ENCODE measurements at places on chromosomes 3 and 15.
A peak's percentile ranks its signal among the peaks of the same experiment; 100 is the strongest.

DNA sequence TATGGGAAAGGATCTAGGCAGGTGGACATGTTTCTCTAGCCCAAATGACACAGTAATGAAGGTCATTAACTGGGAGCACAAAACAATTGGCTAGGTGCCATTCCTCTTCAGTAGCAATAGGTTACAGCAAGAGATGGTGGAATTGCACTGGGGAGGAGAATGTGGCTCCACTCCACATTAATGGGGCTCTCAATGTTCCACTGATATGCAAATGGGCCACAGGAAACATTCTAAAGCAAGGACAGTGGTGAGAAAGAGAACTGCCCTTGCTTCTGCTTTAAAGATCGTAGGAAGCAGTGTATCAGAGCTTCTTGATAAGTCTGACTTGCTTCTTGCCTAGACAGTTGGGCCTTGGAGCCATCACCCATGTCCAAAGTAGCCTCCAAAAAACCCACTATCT is 271.4 kb upstream of the PPP2R3A start:
- no peak for ATAC-seq

DNA sequence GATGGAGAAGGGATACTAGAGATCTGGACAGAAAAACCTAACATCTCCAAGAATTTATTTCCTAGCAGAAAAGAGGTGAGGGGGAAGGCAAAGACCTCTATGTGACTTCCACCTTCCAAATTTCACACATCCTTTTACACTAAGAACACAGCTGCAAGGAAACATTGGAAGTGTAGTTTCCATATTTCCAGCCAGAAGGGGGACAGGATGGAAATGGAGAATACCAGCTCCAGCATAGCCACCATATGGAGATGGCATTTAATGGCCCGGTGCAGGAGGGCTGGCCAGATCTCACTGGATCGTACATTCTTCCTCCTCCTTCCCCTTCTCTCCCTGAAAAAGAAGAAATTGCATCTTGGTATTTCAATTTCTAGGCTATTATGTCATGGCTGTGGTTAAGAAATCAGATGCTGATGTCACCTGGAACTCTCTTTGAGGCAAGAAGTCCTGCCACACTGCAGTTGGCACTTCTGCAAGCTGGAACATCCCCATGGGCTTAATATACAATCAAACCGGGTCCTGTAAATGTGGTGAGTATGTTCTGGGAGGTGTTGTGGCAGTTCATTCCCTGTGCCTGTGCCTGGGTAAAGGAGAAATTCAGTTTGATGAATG is 36.9 kb upstream of the TF start:
- no peak for ATAC-seq

GRCh38 chr3:50486219-50486888 is 17.1 kb downstream of the CACNA2D2 start:
- no peak for ATAC-seq

DNA sequence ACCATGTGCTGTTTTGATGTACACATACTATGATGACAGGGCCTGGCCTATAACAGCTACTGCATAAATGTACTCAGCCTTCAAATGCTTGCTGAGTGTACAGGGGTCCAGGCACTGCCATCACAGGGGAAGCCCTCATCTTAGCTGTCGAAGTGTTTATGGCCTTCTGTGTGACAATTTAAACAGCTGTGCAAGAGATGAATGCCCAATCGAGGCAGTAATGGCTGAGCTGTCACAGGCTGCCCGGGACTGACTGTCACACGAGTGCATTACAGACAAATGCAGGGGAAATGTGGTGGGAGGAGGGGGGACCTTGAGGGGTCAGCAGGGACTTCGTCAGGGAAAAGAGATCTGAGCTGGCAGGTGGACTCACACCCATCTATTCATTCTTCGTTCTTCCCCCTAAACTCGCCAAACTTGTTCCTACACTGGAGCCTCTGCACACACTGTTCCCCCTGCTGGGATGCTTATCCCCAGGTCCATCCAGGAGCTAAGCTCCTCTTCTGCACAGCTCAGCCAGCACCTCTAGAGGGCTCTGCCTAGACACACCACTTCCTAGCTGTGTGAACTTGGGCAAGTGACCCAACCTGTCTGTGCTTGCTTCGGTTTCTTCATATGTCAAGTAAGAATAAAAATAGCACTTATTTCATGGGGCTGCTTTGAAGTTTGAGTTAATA is 156.2 kb upstream of the IQSEC1 start:
- ATAC-seq, result peak; percentile 90

DNA sequence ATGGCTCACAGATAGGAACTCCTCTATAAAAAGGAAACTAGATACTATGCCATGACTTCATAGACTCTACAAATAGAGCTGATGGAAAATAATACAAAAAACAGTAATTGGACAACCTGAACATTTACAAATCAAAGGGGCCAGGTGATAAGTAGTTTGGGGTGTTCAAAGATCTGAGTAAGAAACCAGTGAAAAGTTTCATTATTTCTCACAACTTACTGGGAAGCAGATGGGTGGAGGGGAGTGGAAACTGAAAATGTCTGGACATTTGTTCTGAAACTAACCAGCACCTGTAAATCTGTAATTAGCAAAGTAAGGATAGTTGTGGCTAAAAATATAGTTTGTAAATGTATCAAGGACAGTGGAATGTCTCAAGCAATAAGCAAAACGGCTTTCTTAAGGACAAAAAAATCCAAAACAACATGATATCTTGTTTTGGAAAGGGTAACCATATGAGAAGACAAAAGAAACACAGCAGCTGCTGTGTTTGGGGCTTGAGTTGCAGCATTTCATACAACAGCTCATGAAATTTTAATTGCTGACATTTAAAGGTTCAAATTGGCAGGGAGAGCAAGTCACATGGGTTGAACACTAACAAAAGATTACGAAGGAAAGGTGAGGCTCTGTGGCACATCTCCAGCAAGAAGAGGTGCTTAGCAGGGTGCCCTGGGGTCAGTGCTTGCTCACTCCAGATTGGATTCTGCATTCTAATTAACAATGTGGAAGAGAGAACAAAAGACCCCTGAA is 26.8 kb upstream of the THBS1 start:
- ATAC-seq, result peak; percentile 73

DNA sequence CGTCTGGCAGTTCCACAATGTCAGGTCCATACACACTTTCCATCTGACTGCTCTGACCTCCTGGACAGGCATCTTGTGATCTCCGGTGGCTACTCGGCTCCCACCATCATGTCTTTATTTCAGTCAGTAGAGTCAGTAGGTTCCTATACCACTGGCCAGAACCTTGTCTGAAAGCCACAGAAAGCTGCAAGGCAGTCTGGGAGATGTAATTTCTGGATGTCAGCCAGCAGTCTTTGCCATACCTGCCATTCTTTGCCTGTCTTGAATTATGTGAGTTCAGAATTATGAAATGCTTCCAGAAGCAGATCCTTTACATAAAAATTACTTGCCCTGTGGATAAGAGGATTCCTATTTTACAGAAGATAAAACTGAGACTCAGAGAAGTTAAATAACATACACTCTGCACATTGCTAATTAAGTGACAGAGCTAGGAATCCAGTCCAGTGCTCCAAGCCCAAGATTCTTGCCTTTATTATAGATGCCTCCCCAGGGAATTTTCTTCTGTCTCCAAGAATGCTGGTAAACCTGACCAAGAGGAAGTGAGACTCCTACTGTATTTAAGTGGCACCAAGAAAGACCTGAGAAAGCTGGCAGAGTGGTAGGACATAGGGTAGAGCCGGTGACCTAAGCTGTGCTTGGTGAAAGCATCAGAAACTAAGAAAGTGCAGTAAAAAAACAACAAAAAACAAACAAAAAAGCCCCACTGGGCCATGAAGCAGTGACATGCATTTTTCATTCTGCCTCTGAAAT is 75.6 kb downstream of the IQCH start:
- no peak for ATAC-seq

DNA sequence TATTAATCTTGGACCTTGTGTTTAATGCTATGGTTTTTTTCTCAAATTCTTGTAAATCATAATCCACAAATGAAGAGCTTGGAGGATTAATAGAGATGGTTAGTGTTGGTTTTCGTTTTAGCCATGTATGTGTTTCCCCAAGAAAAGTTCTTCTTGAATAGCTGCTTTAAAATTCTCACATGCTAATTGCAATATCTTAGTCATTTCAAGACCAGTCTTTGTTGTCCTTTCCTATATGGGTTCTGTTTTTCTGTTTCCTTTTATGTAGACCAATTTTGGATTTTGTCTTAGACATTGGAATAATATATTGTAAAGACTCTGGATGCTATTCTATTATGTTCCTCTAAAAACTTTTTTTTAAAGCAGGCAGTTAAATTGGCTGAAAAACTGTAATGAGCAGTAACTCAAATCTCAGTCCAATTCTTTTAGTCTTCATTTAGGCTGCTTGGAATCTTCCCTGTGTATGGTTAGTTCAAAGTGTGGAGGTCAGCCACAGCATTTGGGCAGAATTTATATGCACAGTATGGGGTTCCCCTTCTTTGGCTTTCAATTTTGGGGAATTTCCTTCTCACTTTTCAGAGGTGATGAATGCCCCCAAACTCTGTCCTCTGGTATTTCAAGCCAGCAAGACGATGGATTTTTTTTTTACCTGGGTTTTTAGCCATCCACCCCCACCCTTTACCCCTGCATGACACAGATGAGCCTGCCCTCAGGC is 39.1 kb upstream of the DNAJC13 start:
- no peak for ATAC-seq

GRCh38 chr3:71583566-71584393 is at the start of gene FOXP1:
Gene FOXP1, minus strand, starts transcription at chr3:71583728. Its CDS starts 385,347 bp downstream, at chr3:71198381.
- peak; percentile 84 for ATAC-seq

GRCh38 chr15:57547243-57547755 is 44.4 kb upstream of the MYZAP start:
- no peak for ATAC-seq

DNA sequence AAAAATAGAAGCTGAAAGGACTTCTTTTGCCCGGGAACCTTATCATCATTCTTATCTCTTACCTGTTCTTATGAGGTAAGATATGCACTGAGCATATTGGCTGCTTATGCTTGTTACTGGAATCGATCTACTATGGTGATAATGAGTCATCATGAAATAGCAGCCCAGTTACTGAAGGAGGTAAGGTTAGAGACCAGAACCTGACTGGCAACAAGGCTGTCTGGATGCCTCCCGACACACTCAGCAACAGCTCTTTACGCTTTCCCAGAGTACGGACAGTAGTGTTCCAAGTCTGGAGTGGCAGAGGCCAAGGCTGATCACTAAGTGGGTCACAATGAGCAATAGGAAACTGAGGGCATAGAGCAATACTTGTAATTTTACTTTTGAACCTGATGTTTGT is 314.1 kb downstream of the NLGN1 start:
- ATAC-seq, result no peak

DNA sequence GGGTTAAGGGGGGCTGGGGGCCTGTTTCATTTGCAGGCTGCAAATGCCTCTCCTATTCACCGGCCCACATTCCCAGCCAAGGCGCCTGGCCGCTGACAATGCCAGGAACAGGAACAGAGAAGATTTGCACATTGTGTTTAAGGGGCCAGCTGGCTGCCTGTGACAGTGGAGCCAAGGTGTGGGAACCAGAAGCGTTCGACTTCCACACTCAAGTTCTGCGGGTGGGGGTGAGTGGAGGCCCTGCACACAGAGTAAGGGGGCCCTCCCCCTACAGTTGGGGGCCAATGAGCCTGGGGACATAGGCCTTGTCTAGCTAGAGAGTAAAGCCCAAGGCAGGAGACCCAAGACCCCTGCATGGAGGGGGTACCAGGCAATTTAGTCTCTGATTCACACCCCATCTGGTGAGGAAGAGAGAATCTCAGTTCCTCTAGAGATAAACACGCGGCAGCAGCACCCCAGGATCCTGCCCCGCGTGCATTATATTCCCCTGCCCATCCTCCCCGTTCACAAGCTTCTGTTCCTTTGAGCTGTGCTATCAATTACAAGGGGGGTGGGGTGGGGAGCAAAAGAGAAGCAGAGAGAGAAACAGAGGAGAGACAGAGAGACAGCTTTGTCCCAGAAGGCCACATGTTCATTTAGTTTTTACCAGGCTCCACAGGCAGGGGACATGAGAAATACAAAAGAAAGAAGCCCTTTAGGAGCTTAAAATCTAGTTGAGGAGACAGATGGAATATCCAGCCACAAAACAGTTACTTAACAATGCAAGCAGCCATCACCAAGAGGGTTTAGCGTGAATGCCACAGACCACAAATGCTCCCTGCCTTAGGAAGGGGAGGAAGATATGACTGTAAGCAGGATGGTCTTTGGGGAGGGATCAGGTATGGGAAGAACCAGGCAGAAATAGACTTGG is 9.2 kb downstream of the IGDCC3 start:
- ATAC-seq, result no peak

GRCh38 chr3:71262364-71263265 is 320.9 kb downstream of the FOXP1 start:
- ATAC-seq, result no peak

DNA sequence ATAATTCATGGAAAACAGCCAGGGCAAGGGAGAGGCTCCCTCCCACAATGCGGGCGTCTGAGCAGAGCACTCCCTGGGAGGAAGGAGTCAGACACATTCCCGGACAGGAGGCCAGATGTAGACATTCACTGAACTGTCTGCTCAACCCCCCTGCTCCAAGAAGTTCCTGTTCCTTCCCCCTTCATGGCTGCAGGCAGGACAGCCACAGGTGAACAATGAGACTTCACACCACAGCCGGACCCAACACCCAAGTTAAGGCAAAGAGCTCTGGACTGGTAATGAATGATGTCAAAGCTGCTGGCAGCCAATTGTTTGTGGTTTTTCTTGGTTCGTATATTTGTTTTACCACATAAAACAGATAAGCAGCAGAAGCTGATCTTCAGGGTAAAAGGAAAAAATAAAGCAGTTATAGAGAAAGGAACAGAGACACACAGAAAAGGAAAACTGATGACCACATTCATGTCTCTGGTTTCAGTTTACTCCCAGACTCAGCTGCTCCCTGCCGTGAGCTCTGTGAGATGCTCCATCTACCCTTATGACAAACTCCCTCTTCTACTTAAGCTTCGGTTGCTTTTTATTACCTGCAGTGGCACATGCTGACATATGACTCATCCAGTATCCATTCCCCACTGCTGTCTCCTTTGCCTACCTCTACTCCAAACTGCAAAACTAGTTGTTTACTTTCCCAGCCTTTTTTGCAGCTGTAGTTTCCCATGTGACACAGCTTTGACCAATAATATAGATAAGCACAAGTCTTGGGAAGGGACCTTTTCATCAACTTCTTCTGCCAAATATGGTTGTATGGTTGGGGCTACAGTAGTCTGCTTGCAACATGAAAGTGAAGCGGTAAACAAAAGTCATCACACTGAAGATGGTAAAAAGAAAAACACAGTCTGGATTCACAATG is 33.1 kb downstream of the DZIP1L start:
- ATAC-seq, result peak; percentile 71

GRCh38 chr15:62706317-62706716 is 336.2 kb upstream of the TPM1 start:
- ATAC-seq, result no peak

GRCh38 chr3:120214176-120214575 is 70.8 kb downstream of the GPR156 start:
- ATAC-seq, result no peak

DNA sequence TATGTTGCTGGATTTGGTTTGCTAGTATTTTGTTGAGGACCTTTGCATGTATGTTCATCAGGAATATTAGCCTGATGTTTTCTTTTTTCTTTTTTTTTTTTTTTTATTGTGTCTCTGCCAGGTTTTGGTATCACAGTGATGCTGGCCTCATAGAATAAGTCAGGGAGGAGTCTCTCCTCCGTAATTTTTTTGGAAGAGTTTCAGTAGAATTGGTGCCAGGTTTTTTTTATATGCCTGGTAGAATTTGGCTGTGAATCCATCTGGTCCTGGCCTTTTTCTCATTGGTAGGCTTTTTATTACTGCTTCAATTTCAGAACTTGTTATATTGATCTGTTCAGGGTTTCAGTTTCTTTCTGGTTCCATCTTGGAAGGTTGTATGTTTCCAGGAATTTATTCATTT is 165.8 kb downstream of the VPS8 start:
- no peak for ATAC-seq

- no peak for ATAC-seq
Measured at GRCh38 chr15:100900795-100901169, 18.4 kb upstream of the LRRK1 start.

GRCh38 chr3:143337387-143337786 is 217.8 kb downstream of the CHST2 start:
- ATAC-seq, result no peak
